Osteoblast (primary cell): ENCODE measurements at places on chromosomes 12 and 14.
A peak's percentile ranks its signal among the peaks of the same experiment; 100 is the strongest.

DNA sequence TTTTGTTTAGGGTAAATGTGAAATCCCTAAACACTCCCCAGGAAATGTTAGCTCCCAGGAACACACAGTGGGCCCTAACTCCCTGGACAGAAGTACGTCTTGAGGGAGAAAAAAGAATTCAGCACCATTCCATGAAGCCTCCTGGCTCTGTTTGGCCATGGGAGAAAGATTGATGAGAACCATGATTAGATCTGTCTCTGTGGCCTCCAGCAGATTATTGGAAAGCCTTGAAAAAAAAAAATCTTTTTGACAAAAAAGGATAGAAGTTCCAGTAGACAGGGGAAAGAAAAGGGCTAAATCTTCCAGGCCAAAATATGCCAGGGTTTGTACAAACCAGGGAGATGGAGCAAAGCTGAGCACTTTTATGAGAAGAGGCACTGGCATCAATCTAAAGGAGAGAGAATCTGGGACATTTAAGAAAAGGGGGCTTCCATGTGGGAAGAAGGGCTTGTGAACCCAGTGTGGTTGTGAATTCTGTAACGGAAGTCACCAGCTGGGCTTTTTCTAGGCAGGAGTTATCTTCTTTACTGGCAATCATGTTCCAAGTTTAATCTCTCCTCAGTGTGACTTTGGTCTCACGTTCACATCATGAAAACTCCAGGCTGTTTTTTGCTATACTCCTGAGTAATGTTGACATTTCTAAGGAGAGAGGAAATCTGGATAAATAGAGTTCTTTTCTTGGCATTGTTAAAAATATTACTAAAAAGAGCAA is 426.7 kb downstream of the RAD51B start:
- no peak for DNase-seq

GRCh38 chr14:32142754-32143437 is 58.9 kb upstream of the RNU6-7 start:
- DNase-seq, result no peak

DNA sequence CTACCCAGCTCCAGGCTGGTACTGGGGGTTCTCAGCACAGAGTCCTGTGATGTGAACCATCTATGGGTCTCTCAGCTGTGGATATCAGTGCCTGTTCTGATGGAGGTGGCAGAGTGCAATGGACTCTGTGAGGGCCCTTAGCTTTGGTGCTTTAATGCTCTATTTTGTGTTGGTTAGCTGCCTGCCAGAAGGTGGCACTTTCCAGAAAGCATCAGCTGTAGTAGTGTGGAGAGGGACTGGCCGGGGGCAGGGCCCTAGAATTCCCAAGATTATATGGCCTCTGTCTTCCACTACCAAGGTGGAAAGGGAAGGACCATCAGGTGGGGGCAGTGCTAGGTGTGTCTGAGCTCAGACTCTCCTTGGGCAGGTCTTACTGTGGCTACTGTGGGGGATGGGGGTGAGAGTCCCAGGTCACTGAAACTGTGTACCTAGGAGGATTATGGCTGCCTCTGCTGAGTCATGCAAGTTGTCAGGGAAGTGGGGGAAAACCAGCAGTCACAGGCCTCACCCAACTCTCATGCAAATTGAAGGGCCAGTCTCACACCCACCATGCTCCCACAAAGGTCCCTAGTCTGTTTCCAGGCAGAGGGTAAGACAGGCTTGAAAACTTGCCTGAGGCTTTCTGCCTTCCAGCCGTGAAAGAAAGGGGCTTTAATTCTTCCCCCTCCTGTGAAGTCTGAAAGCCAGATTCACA is 878.1 kb downstream of the C12orf50 start:
- no peak for DNase-seq

DNA sequence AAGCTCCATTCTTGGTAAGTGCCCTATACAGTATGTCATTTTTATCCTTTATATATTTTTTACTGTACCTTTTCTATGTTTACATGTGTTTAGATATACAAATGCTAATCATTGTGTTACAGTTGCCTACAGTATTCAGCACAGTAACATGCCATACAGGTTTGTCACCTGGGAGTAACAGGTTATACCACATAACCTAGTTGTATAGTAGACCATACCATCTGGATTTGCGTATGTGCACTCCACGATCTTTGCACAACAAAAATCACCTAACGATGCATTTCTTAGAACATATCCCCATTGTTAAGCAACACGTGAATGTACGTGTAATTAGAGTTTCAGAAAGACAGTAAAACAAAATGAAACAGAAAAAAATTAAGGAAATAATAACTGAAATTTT is 11.9 kb upstream of the ANO2 start:
- no peak for DNase-seq

GRCh38 chr14:75578786-75579337 is 442 bp downstream of the FLVCR2 start:
- DNase-seq, result peak; percentile 79

GRCh38 chr14:103061482-103061976 is 4.2 kb upstream of the CDC42BPB start:
- DNase-seq, result no peak

DNA sequence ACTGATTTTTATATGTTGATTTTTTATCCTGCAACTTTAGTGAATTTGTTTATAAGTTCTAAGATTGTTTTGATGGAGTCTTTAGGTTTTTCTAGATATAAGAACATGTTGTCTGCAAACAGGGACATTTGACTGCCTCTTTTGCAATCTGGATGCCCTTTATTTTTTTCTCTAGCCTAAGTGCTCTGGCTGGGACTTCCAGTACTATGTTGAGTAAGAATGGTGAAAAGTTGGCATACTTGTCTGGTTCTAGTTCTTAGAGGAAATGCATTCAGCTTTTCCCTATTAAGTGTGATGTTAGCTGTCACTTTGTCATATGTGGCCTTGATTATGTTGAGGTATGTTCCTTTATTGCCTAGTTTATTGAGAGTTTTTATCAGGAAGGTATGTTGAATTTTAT is 68.1 kb downstream of the ERC1 start:
- DNase-seq, result no peak

- no peak for DNase-seq
These were observed 763.7 kb upstream of the TMEM132C start for GRCh38 chr12:127503246-127503645.

GRCh38 chr12:43912859-43913258 is 77.0 kb downstream of the TMEM117 start:
- no peak for DNase-seq

DNA sequence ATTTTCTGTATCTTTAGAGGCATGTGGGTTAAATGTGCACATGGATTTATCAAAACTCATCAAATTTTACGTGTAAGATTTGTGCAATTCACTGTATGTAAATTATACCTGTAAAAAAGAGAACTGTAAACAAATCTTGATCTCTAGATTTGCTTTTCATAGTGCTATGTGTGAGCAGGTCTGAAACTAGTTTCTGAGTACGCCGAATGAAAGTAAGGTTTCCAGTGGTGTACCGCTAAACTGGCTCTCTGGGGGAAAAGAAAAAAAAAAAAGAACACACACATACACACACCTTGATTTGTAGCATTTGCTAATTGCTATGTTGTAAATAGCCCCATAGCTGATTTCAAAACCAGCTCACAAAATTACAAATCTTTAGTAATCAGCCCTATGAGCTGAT is 8.6 kb upstream of the SLC41A2 start:
- DNase-seq, result no peak

DNA sequence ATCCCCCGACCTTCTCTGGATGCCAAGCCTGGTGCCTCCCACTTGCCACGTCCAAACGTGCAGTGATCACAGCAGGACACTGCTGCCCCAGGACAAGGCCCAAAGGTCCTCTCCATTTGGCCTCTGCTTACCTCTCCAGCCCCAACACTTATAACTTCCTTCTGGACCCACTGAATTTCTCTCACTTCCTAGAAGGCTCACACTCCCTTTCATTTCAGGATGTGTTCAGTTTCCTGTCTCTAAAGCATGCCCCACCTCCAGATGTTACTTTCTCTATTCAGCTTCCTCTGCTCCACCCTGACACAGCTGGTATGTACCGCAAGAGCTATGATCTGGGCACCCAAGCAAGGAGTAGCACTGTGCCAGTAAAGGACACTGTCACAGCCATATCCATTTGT is 33.0 kb downstream of the CDKL1 start:
- DNase-seq, result no peak

DNA sequence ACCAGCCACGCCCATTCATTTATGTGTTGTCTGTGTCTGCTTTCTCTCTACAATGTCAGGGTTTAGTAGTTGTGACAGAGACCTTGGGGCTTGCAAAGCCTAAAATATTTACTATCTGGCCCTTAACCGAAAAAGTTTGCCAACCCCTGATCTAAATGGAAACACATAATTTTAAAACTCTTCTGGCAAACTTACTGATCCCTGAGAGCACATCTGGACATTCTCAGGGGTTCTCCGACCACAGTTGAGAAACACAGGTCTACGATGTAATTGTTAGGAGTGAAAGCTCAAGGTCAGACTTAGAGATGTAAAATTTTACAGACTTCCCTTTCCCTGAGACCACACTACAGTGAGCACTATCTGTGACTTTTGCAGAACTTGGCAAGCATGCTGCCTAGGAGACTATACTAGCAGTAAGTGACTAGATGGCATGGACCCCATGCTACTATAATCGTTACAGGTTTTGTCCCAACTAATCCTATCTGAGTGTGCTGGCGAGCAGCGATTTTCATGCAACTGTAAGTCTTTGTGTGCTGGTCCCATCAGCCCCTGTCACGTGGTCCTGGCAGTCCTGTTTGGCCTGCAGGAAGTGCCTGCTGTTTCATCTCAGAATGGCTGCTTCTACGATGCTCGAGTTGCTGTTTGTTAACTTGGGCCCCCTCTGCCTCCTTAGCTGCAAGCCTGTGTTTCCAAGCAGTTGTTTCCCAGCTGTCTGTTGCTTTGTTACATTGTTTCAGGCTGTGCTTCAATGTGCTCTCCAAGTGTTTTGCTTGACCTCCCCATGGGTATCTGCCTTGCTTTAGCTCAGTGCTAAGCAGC is 21.6 kb downstream of the TMTC2 start:
- DNase-seq, result peak; percentile 61

DNA sequence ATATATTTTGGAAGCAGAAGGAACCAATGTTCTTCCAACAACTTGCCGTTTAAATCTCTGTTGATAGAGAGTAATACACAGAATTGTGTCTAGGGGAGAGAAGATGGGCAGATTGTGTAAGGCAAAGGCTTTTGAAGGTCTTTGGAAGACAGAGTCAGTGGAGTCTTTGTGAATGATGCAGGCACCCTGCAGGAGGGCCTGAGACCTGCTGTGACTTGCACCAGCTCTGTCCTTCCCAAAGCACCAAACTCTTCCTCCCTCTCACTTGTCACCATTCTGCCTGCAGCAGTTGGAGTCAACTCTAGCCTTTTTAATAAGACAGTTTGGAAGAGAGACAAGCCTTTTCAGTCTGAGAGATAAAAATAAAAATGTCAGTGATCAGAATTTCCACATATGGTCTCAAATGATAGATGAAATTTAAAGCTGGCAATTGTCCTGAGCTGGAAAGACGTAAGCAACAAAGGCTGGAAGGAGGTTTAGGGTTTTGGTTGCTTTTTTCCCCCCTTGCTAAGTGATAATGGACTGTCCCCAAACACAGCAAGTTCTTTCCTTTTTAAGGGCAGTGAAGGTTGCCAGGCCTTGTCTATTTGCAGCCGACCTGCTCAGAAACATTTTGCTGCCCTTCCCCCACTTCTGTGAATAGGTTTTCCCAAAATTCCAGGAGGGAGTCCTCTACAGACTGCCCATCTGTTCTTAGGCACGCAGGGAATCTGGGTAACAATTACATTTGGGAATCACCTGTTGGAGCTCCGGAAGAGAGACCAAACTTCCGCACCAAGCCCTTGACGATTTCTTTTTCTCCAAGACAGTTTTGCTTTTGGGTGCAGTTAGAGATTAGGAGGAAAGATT is 103.0 kb upstream of the NTF3 start:
- DNase-seq, result no peak

- no peak for DNase-seq
These were observed 24.3 kb downstream of the MNAT1 start for GRCh38 chr14:60758885-60759284.

DNA sequence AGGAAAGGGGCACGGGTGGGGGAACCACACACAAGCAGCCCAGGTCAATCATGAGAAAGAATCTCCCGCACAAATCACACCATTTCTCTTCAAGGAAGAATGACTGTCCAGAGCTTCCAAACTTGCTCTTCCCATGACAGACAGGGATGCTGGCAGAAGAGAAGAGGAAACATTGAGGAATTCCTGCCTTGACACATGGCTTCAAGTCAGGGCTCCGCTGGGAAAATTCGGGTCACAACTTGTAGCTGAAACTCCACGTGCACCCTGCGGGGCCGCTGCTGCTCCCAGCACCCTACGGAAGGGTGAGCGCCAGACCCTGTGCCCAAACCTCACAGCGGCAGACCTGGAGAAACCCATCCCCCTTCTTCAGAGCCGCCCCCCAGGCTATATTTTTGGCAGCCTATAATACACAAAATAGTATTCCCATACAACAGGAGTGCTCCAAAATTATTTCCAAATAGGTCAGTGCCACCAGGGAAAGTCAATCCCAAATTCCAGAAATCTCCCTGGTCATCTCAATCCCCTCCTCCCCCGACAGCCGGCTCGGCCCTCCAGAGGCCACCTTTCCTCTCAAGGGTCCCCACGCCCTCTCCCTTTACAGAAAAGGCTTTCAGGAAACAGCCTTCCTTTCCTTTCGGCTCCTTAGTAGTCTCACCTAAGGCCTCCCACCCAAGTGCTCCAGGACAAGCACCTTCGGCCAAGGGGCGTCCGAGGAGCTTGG is 1.3 kb downstream of the TMEM132D start:
- peak; percentile 50 for DNase-seq

GRCh38 chr12:113935459-113935858 is 30.7 kb downstream of the RBM19 start:
- DNase-seq, result no peak

DNA sequence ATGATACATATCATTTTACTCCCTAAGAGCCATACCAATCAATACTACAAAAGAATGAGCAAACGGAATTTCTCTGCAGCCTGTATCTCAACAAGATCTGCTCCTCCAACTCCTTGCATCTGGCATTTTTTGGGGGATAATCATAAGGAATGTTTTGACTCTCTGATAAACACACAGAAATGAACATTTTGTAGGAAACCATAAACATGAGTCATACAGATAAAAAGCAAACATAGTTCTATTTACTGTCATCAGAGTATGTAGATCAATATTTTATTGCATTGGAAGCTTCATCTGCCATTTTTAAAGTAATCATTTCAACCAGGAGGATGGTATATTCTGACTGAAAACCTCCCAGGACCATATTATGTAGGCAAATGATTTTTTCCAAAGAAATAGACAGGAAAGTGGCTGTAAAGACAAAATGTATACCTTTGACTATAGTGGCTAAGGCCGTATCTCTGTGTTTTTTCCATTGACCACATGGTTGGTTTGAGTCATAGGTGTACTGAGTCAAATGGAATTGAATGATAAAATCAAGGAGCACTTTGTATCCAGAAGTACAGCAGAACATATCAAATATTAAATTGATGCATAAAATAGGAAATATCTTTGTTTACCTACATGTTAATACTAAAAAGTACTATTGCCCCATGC is 32.4 kb upstream of the CD69 start:
- no peak for DNase-seq
